Anterior cingulate cortex (tissue), 58 donors: ENCODE measurements at places on chromosomes 3 and 15.

DNA sequence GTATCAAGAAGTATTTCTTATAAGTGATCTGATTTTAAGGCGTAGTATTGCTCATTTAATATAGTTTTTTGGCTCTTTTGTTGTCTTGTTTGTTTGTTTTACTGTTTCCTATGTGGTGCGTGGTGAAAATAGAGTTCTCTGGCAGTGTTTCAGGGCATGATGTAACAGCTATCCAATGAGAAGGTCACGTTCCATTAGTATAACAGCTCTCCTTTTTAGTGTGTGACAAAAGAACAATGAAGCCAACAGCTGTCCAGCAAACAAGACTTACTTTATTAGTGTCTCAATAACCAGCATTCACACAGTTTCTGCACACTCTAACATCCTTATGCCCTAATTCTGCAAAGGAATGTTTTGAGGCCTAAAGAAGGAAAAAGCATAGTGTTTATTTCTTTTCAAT is 127.9 kb downstream of the SLC25A26 start:
- DNase-seq = peak; percentile 24

DNA sequence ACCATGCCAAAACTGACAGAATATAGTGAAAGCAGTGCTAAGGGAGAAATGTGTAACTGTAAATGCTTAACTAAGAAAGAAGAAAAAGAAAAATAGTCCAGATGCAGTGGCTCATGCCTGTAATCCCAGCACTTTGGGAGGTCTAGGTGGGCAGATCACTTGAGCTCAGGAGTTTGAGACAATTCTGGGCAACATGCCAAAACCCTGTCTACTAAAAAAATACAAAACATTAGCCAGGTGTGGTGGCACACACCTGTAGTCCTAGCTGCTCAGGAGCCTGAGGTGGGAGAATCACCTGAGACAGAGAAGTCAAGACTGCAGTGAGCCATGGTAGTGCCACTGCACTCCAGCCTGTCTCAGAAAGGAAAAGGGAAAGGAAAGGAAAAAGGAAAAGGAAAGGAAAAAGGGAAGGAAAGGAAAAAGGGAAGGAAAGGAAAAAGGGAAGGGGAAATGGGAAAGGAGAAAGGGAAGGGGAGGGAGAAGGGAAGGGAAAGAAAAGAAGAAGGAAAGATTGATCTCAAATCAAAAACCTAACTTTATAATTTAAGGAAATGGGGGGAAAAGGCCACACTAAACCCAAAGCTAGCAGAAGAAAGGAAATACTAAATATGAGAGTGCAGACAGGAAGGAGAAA is 20.3 kb downstream of the C3orf33 start:
- no peak for DNase-seq

DNA sequence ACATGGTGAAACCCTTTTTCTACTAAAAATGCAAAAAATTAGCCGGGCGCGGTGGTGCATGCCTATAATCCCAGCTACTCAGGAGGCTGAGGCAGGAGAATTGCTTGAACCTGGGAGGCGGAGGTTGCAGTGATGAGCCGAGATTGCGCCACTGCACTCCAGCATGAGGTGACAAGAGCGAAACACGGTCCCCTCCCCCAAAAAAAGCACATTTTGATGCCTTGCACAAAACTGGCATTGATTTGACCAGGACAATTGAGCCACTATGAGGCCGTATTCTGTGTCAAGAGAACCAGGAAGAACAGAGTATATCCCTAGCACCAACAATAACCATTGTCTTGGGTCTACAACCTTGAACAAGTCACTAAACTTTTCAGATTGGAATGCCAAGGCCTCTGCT is 50.6 kb downstream of the SH3BP5 start:
- DNase-seq = no peak

GRCh38 chr3:182962166-182962565 is 18.2 kb downstream of the DCUN1D1 start:
- peak; percentile 16 for DNase-seq

GRCh38 chr15:65583701-65584100 is 27.2 kb downstream of the INTS14 start:
- no peak for DNase-seq

DNA sequence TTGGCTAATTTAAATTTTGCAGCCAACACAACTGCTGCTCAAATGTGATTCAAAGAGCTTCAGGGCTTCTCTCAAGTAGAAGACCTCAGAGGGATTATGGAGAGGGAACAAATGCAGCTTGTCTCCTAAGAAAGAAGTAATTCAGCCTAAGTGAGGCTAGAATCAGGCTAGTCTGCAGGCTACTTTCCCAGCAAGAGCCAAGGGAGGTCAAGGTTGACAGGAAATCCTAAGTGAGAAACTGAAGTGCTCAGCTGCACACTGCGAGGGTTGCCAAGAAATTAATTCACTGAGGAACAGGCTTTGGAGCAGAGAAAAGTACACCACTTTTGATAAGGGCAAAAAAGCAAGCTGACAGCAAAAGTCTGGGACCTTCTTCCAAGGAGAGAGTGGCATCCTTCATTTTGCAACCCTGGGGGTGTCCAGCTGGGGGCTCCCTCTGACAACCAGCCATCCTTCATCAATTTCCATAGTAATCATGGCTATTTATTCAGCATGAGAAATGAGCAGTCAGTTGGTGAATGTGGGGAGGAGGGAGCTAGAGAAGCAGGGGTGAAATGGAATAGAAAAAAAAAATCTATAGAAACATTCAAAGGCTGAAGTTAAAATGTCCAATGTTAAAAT is 646.4 kb upstream of the ADAMTS9 start:
- DNase-seq = no peak

- no peak for DNase-seq
These were observed 32.3 kb upstream of the ZCWPW2 start for GRCh38 chr3:28316226-28316625.

DNA sequence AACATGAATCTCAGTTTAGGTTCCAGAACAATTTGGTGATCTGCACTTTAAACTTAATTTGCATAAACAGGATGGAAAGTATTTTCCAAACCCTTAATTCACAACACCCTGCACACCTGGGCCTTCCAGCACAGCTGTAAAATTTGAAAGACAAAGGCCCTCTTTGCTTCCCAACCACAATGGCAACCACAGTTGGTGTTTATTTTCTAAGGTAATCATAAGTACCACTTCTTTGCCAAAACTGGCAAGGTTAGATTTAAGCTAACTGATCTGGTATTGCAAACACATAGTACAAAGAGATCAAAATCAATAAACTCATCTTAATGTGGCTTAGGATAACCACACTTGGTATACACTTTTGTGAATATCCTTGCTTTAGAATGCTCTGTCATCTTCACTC is 4.1 kb downstream of the LRIG1 start:
- no peak for DNase-seq
